ENCODE measurements at places on chromosomes 4 and X.
A peak's percentile ranks its signal among the peaks of the same experiment; 100 is the strongest.

GRCh38 chrX:135421537-135421931 lies 210 bp upstream of the SMIM10L2A start:
- DNase-seq: peak; percentile 66

GRCh38 chrX:9906919-9907318 lies 60.2 kb upstream of the CLDN34 start:
- DNase-seq: no peak

DNA sequence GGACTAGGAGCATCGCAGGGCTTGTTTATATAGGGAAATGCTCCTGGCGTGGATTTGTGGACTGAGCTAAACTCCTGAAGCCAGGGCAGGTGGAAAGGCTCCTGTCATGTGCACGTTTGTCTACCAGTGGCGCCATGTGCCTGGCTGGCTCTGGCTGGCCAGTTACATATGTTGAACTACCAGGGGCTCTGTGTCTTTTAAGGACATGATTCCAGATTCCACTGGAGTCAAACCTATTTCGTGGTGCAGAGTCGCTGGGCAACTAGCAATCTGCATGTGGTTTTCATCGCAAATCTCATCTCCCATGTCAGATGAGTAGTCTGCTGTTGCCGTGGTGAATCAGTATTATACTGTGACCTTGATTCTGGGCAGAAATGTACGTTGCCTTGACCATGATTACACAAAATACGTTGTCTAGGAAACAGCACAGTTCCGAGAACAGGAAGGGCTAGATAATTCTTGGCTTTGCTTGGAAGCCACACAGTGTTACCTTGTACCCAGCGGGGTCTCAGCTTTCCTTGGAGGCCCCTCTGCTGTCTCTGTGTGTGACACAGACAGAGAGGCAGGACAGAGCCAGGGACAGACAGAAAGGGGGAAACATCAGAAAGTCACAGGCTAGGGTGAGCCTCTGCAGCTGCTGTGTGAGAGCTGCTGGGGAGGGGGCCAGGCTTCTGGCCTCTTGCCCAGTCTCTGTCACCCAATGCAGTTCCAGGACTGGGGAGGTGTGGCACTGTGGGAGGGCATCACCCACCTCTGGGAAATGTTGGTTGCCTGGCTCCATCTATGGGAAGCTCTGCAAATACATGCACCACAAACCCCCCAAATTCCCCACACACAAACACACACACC lies 19.2 kb downstream of the PNMA6E start:
- no peak for DNase-seq

DNA sequence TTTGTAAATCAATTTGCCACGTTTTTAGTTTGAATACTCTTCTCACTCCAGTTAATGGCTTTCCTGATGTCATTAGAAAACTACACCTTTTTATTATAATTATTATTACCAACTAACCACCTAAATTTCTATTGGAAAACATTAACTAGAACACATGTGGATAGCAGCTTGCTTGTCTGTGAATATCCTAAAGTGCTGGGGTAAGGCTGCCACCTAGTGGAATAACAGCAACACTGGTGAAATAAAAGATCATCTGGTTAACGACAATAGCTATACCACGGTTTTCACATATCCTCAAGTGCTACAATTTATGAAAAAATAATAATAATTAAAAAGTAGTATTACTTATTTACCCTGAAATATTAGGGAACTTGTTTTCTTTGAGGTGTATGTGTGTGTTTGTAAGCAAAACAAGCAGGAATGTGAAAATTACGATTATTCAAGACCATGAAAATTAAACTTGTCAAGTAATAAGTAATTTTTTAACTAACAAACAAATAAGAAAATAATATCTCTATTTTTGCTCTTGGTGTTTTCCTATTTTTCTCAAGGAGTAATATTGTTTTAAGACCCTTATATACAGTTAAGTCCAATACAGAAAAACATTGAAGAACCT lies 130.1 kb upstream of the TECRL start:
- DNase-seq: no peak

DNA sequence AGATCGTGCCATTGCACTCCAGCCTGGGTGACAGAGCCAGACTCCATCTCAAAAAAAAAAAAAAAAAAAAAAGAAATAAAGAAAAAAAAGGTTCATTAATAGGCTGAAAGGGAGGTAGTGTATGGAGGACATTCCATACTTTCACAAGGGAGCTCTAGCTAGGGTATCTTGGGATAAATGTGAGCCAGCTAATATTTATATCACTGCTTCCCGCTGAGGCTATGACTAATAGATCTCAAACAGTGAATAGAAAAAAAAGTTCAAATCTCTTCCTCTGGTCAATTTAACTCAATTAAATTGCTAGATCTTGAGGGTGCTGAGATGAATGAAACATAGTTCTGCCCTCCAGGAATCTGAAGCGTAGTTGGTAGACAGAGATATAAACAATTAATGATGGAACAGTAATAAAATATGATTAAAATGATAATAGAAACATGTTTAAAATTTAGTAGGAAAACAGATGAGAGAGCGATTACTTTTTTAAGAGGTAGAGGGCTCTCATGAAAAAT lies 55.7 kb upstream of the SHISA3 start:
- no peak for DNase-seq

GRCh38 chr4:153204247-153204671 lies at the start of gene TRIM2:
Gene TRIM2 (plus strand): TSS chr4:153204443. CDS start chr4:153204531, 88 bp downstream.
- no peak for DNase-seq

GRCh38 chr4:39446483-39446841 lies 12.3 kb downstream of the RPL9 start:
- no peak for DNase-seq

DNA sequence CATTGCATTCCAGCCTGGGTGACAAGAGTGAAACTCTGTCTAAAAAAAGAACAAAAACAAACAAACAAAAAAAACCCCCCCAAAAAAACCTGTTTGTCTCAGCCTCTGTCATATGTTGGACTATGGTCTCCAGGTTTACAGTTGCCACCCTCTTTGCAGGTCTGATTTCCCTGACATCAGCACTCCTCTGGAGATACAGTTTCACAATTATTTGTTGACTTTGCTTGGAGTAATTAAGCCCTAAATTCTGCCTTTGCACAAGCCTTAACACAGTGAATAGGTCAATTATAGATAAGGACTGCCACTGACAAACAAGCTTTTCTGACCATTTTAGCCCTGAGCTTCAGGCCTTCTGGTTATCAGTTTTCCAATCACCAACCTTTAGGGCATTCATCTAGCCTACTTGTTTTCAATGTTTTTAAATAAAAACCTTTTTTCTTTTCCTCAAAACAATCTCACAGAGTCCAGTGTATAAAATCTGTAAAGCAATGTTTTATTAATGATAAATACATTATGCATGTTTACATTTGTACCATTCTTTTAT lies 20.4 kb upstream of the MAPK10 start:
- DNase-seq: no peak

- no peak for DNase-seq
Measured at GRCh38 chr4:111506706-111507105, 638.5 kb upstream of the FAM241A start.

GRCh38 chr4:130322439-130322838 lies 1226.5 kb downstream of the C4orf33 start:
- DNase-seq: no peak

- DNase-seq: no peak
Measured at GRCh38 chr4:163142246-163142645, 24.4 kb downstream of the NAF1 start.

- no peak for DNase-seq
Measured at GRCh38 chr4:180436361-180436760, 1806.8 kb upstream of the TENM3 start.

- DNase-seq: no peak
Measured at GRCh38 chr4:1573830-1574459, 110.2 kb downstream of the FAM53A start.

DNA sequence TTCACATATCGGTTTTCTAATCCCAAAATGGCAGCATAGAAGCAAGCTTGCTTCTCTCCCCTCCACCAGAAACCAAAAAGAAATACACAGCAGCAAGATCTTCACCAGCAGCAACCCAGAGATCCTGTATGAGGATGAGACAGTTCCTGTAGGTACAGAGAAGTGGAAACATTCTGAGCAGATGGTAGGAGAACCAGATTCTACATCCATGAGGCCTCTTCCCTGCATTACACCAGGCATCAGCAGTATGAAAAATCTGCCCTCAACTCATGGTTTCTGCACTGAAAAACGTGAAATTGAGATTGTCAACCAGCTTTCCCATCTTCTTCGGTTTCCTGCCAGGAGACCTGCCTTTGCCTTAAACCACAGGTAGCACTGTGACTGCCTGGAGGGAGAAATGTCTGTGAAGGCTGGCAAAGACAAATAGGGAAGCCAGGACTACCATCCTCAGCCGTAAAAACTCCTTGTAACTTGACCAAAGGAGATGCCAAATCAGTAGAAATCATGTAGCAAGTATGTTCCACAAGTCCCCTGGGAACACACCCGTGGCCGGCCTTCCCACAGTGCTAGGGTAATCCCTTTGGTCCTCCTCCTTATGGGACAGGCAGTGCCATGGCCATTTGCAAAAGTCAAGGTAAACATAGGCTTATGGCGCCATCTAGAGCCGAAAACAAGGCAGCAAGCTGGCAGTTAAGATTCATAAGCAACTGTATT lies 24.0 kb upstream of the MTHFD2L start:
- DNase-seq: no peak

GRCh38 chr4:3464911-3465697 lies 2.0 kb downstream of the DOK7 start:
- no peak for DNase-seq

DNA sequence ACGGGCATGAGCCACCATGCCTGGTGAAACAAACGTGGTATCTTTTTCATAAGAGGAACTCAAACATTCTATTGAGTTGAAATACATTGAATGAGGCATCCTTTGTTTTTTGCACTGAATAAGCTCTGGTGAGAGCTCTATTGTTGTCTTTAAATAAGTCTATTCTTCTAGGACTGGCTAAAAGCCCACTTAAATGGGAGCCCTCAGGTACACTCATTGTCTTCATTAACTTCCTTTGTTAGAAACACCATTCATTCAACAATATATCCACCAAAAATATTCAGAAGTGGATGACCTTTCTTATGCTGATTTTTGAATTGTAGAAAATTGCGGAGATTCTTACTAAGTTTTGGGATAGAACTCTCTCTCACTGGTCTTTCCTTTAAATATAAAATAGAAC lies 568.0 kb downstream of the IL1RAPL1 start:
- DNase-seq: no peak

- no peak for DNase-seq
Measured at GRCh38 chr4:164060456-164060855, 566.0 kb downstream of the TMA16 start.

DNA sequence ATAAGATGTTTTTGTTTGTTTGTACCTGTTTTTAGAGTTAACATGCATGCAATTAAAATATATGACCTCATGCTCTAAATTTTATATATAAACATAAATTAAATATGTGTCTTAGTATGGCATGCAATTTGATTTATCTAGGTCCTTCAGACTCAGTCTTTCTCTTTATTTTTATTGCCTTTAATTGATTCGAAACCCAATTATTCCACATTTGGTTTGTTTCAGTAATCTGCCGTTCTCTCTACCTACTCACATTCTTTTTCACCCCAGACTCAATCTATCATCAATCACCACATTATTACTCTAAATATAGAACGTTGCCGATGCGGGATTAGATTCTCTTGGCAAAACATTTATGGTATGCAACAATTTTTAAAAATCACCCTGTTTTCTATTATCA lies 1492.8 kb downstream of the RAPGEF2 start:
- DNase-seq: no peak

GRCh38 chr4:182876427-182876826 lies 40.8 kb downstream of the DCTD start:
- DNase-seq: no peak

DNA sequence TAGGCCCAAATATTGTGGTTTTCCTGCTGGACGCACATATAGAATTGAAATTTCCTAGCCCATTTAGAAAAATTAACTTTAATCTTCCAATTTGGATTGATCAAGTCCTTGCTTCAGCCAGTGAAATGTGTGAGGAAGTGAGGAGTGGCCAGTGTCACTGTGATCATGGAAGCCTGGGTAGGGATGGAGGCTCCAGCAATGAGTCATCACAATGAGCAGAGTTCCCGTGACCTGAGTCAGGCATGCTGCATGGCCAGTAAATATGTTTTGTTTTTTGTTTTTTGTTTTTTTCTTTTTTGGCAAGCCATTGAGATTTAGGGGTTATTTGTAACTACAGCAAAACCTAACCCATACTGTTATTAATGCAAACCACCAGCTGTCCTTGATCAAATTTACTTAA lies 52.1 kb downstream of the IDS start:
- DNase-seq: no peak

DNA sequence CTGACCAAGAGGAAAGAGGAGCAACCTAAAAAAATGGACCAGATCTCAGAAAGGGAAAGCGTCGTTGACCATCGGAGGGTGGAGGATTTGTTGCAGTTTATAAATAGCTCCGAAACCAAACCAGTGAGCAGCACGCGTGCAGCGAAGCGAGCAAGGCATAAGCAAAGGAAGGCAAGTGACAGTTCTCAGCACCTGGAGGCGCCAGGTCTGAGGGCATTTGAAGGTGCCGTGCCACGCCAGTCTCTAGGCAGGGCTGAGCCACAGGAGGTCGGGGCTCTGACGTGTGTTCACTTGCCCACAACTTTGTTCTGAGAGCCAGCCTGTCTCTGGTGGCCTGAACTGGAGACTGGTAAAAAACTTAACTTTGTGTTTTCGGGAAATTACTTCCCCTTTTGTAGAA lies 59.7 kb downstream of the TNIP2 start:
- DNase-seq: no peak
